Pancreas (tissue), 10 donors: ENCODE measurements at places on chromosomes 2 and 18. TPM values are rescaled to one million over a fixed set of nuclear protein-coding genes. Genes with fewer than 3 reads are reported as not detected.

- no peak for DNase-seq
- H3K4me1 ChIP-seq, result no peaks in the 10 kb centered on the region
- no peak overlapping the region for H3K4me3 ChIP-seq
Observed at GRCh38 chr2:230267059-230267458, 41.5 kb downstream of the SP140 start.

DNA sequence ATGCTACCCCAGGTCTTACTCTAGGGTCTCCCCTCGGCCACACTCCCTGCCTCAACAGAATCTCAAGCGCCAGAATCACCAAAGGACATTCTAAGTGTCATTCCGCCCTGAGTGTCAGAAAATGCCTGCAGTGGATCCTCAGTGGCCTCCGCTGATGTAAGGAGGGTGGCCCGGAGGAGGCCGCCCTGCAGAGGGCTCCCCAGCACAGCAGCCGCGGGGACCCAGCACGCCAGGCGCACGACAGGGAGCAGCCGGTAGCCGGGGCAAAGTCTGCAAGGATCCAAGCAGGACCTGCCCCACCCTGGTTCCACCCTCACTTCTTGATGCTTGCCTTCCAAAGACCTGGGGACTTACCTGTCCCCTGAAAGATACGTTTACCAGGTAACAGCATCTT, 54.2 kb upstream of the ID2 start:
- H3K36me3 ChIP-seq, result no peaks in the 10 kb centered on the region
- no peaks in the 10 kb centered on the region for H3K27me3 ChIP-seq
- H3K4me1 ChIP-seq, result peaks cover 14% of the 10 kb centered on the region
- H3K4me3 ChIP-seq, result no peak overlapping the region

DNA sequence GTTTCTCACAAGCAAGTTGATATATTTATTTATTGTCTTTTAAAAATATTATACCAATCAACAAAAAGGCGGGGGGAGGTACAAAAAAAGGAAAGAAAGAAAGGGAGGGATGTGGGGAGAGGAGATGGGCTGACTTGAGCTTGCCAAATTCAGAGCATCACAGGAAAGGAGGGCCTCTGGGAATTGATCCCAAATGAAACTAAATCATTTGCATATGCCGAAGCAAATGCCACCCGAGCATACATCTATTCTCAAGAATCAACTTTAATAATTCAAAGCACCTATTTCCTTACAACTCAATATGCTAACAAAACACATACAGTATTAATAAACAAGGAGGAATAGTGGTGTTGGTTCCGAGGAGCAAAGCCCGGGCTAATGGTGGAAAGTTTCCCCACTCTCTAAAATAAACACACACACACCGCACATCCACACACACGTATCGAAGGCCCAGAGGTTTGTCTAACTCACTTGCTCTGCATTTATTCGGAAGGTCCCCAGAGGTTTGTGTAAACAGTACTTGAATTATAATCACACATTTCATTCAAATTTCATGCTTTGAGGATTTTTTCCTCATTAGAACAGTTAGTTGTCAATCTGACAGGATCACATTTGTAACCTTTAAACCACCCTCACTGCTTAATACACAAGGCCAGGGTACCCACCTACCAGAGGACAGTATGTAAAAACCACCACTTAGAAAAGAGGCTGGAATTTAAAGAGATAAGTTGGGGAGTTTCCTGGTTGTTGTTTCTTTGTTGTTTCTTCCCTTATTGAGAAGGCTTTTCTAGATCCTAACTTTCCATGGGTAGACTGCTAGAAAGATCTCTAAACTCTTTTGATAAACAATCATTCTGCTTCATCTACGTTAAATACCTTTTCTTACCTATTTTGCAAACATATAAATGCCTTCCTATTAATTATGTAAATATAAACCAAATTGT, 264.7 kb downstream of the TCF4 start:
- no peaks in the 10 kb centered on the region for H3K4me1 ChIP-seq
- no peak overlapping the region for H3K27ac ChIP-seq
- H3K36me3 ChIP-seq, result no peaks in the 10 kb centered on the region
- H3K27me3 ChIP-seq, result peaks cover 16% of the 10 kb centered on the region
- DNase-seq, result no peak

DNA sequence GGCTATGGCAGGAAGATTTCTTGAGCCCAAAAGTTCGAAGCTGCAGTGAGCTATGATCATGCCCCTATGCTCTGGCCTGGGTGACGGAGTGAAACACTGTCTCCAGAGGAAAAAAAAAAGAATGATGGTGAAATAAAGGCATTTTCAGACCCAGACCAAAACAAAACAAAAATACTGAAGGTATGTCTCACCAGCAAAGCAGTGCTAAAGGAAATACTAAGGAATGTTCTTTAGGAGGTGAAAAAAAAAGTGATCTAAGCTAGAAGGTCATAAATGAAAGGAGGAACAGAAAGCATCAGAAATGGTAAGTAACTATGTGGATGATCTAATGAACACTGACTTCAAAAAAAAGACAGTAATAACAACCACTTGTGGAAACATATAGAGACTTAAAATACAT, 18.7 kb downstream of the SS18 start:
- no peak overlapping the region for H3K4me3 ChIP-seq
- no peak overlapping the region for H3K27ac ChIP-seq
- H3K27me3 ChIP-seq, result no peaks in the 10 kb centered on the region

- H3K27ac ChIP-seq, result peak overlapping the region; percentile 47
- DNase-seq, result no peak
- H3K36me3 ChIP-seq, result no peaks in the 10 kb centered on the region
- no peaks in the 10 kb centered on the region for H3K4me1 ChIP-seq
- peak overlapping the region; percentile 59 for H3K4me3 ChIP-seq
Observed at GRCh38 chr2:216082117-216082711, 495 bp downstream of the TMEM169 start.

GRCh38 chr18:37484983-37485834, 80.4 kb downstream of the CELF4 start:
- peak overlapping the region; percentile 28 for H3K4me3 ChIP-seq
- no peaks in the 10 kb centered on the region for H3K36me3 ChIP-seq
- H3K27me3 ChIP-seq, result no peaks in the 10 kb centered on the region
- H3K27ac ChIP-seq, result no peak overlapping the region
- no peaks in the 10 kb centered on the region for H3K4me1 ChIP-seq
- DNase-seq, result no peak

GRCh38 chr18:45652303-45653080, 37.2 kb downstream of the SLC14A2 start:
- no peak overlapping the region for H3K4me3 ChIP-seq
- DNase-seq, result no peak
- H3K4me1 ChIP-seq, result no peaks in the 10 kb centered on the region
- no peak overlapping the region for H3K27ac ChIP-seq
- H3K27me3 ChIP-seq, result no peaks in the 10 kb centered on the region

GRCh38 chr2:14951569-14952285, 319.2 kb downstream of the LRATD1 start:
- H3K4me3 ChIP-seq, result no peak overlapping the region
- H3K27ac ChIP-seq, result no peak overlapping the region
- H3K36me3 ChIP-seq, result no peaks in the 10 kb centered on the region
- no peaks in the 10 kb centered on the region for H3K4me1 ChIP-seq
- no peaks in the 10 kb centered on the region for H3K27me3 ChIP-seq
- DNase-seq, result no peak

DNA sequence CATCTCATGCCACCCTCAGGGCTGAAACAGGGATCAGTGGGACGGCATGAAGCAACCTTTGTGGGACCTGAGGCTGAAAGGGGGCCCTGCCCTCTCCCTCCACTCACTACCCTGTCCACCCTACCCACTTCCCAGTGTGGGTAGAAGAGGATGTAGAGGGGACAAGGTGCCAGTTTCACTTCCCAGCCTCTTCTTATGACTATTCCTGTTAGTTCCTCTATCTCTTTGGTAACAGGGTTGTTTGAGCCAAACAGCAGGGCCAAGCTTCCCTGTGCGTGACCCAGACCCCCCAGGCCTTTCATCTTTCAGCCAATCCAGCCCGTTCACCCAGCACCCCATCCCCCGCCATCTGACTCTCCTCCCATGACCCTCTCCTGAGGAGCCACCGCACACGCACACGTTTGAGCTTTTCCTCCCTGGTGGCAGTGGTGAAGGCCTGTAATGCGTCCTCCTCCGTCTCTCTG, 82.3 kb downstream of the STPG4 start:
- H3K4me3 ChIP-seq, result no peak overlapping the region
- peaks cover 18% of the 10 kb centered on the region for H3K4me1 ChIP-seq
- H3K27me3 ChIP-seq, result no peaks in the 10 kb centered on the region
- no peak for DNase-seq
- H3K27ac ChIP-seq, result no peak overlapping the region

DNA sequence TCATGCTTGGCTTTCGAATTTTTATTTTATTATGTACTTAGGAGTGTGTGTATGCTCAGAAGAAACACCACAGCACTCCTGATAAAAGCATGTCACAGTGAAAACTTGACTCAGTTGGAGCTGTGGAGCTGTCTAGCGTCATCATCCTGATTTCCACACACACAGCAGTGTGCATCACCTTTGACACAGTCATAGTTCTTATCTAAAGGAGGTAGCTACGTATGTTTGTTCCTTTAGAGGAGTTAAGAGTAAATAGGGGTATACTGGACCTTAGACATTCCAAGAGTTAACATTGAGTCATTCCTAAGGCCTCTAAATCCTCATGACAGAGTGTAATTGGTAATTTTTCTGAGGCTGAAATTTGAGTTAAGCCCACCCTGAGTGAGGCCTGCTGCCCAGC, 96.9 kb downstream of the PHLPP1 start:
- H3K36me3 ChIP-seq, result no peaks in the 10 kb centered on the region
- H3K27ac ChIP-seq, result peak overlapping the region; percentile 60
- H3K27me3 ChIP-seq, result no peaks in the 10 kb centered on the region

GRCh38 chr18:36532394-36532793, 234.9 kb downstream of the FHOD3 start:
- no peaks in the 10 kb centered on the region for H3K27me3 ChIP-seq
- no peak overlapping the region for H3K27ac ChIP-seq
- no peak overlapping the region for H3K4me3 ChIP-seq
- H3K4me1 ChIP-seq, result no peaks in the 10 kb centered on the region

- no peak overlapping the region for H3K4me3 ChIP-seq
- H3K27ac ChIP-seq, result no peak overlapping the region
- H3K27me3 ChIP-seq, result no peaks in the 10 kb centered on the region
- H3K36me3 ChIP-seq, result no peaks in the 10 kb centered on the region
- no peak for DNase-seq
- no peaks in the 10 kb centered on the region for H3K4me1 ChIP-seq
Observed at GRCh38 chr2:129329574-129329973, 649.9 kb upstream of the RAB6C start.

GRCh38 chr2:237878-238277, 26.0 kb downstream of the SH3YL1 start:
- H3K27ac ChIP-seq, result no peak overlapping the region
- H3K27me3 ChIP-seq, result no peaks in the 10 kb centered on the region
- H3K4me1 ChIP-seq, result no peaks in the 10 kb centered on the region
- no peak overlapping the region for H3K4me3 ChIP-seq
- H3K36me3 ChIP-seq, result peaks cover 3% of the 10 kb centered on the region

DNA sequence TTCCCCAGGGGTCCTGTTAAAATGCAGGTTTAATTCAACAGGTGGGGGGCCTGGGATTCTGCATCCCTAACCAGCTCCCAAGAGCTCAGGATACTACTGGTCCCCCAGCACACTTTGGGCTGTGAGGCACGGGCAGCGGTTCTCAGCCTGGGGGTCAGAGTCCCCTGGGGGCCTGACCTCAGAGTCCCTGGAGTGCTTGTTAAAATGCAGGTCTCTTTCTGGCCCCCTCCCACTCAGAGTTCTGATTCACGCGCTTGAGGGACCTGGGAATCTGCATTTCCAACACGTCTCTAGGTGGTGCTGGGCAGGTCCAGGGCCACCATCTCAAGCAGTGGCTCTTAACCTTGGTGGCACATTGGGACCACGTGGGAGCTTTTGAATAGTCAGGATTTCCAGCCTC, 2.8 kb upstream of the OTOS start:
- DNase-seq, result peak; percentile 30
- no peaks in the 10 kb centered on the region for H3K36me3 ChIP-seq
- no peaks in the 10 kb centered on the region for H3K4me1 ChIP-seq
- no peak overlapping the region for H3K27ac ChIP-seq
- H3K4me3 ChIP-seq, result no peak overlapping the region
- H3K27me3 ChIP-seq, result no peaks in the 10 kb centered on the region

GRCh38 chr2:75480971-75481836, 79.5 kb downstream of the EVA1A start:
- no peak overlapping the region for H3K4me3 ChIP-seq
- no peak for DNase-seq
- peaks cover 14% of the 10 kb centered on the region for H3K4me1 ChIP-seq
- H3K27ac ChIP-seq, result no peak overlapping the region
- no peaks in the 10 kb centered on the region for H3K27me3 ChIP-seq

GRCh38 chr2:53575721-53576124, 191.9 kb upstream of the CHAC2 start:
- H3K4me3 ChIP-seq, result no peak overlapping the region
- H3K27me3 ChIP-seq, result no peaks in the 10 kb centered on the region
- no peaks in the 10 kb centered on the region for H3K36me3 ChIP-seq
- DNase-seq, result no peak

DNA sequence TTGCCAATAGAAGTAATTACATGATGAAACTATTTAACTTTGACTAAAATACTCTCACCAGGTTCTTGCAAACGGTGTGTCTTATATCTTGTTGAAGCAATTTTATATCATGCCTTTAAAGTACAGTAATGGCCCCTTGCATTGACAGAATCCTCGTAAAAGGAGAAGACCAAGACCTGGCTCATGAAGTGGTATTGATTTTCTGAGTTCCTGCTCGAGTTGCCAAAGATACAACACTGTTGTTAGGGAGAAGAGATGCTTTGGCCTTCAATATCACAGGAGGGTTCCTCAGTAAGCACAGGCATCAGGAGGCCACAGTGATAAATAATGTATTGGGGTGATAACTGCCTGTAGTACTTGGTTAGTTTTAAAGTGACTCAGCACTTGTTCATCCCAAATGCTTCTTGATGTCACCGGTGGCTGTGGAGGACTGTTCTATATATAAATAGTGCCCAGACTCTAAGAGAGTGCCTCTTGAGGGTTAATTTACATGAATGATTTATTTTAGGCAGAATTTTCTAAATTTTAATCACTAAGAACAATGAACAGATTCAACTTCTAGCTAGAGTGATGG, 571.7 kb upstream of the FANCL start:
- no peaks in the 10 kb centered on the region for H3K36me3 ChIP-seq
- no peaks in the 10 kb centered on the region for H3K4me1 ChIP-seq
- H3K4me3 ChIP-seq, result no peak overlapping the region
- H3K27ac ChIP-seq, result no peak overlapping the region
- DNase-seq, result no peak

CLEC4F gene
- 0.56 TPM for polyA plus RNA-seq

UGT1A10 gene
- not detected for polyA plus RNA-seq

PRSS56 gene
- polyA plus RNA-seq, result not detected

TMEM178A gene
- 5.8 TPM for polyA plus RNA-seq

UGT1A8 gene
- not detected for polyA plus RNA-seq

ZNF521 gene
- polyA plus RNA-seq, result 0.42 TPM

RAD51AP2 gene
- polyA plus RNA-seq, result 0.08 TPM

HOXD3 gene
- polyA plus RNA-seq, result 0.19 TPM

PLCL1 gene
- 0.85 TPM for polyA plus RNA-seq

LPIN1 gene
- 7.7 TPM for polyA plus RNA-seq

SNORC gene
- 4.0 TPM for polyA plus RNA-seq

CKAP2L gene
- polyA plus RNA-seq, result 0.04 TPM

CDCA7 gene
- polyA plus RNA-seq, result 0.19 TPM
